SW480 (cell line): ENCODE measurements at places on chromosomes 11 and 22.

DNA sequence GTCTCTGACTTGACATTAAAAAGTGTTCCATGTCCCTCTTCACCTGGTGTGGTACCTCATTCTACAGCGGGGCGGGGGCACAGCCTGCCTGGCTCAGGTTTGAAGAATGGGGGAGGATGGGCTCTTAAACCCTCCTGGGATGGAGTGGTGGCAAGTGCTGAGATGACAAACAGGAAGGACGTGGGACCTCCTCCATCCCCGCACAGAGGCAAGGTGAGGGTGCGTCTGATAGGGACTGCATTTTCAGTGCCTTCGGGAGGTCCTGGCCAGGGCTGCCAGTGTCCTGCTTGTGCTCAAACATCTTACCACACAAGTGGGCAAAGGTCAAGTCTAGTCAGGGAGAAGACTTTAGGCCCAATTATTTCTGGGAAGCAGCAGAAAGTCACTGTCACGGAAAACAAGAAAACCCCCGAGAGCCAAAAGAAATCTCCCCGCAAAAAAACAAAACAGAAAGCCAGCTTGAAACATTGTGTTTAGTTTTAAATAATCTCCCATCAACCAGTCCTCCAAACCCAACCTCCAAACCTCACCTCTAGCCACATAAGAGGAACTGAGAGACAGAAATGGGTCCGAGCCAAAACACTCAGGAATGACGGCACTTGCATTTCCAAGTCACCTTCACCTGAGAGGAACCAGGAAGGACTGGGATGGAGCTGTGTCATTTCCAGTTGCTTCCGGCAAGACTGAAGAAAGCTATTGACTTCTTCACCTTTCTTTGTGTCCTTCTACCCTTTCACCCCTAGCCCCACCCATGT is 966.5 kb downstream of the NTM start:
- DNase-seq: no peak

GRCh38 chr22:48944751-48945620 is 882.7 kb downstream of the BRD1 start:
- DNase-seq: no peak

DNA sequence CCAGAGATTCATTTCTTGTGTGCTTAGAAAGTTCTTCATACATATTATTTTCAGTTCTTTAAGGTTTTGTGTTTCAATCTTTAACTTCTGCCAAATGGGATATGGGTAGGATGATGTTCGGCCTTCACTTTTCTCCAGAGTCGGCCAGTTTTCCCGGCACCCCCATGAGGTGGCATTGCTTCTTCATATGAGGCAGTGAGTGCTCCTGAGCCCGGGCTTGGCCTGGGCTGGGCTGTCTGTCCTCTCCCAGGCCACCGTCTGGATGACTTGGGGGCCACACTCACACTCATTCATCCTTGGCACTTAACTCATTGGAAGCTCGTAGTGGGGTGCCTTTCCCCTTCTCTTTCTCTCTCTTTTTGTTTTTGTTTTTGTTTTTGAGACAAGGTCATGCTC is 23.8 kb downstream of the FADS2 start:
- no peak for DNase-seq

DNA sequence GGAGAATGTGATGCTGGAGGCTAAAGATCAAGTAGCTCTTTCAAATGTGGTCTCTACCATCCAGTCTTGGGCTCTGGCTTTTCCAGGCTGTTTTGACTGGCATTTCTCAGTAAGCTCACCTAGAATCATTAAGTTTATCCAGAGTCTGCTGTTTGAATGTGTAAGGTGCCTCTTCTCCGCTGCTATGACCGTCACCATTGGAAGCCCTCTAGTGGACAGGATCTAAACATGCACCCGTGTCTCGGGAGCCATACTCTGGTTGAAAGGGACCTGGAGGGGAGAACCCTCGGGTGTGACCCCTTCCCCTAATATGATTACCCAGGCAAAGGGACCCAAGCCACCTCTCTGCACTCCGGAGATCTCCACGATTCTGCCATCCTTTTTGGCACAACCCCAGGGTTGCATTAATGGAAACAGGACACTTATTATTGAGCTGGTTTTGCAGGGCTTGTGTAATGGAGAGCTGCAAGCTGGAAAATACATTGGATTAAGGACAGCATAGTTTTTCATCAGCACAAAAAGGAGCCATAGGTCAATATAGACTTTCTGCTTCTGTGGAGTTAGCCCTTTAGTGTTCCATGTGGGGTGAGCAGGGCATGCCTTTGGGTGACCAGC is 191.0 kb upstream of the LARGE1 start:
- peak; percentile 40 for DNase-seq

- DNase-seq: no peak
Measured at GRCh38 chr11:131993246-131993645, 622.8 kb downstream of the NTM start.

GRCh38 chr11:111631666-111632039 is 29.4 kb downstream of the SIK2 start:
- peak; percentile 35 for DNase-seq

DNA sequence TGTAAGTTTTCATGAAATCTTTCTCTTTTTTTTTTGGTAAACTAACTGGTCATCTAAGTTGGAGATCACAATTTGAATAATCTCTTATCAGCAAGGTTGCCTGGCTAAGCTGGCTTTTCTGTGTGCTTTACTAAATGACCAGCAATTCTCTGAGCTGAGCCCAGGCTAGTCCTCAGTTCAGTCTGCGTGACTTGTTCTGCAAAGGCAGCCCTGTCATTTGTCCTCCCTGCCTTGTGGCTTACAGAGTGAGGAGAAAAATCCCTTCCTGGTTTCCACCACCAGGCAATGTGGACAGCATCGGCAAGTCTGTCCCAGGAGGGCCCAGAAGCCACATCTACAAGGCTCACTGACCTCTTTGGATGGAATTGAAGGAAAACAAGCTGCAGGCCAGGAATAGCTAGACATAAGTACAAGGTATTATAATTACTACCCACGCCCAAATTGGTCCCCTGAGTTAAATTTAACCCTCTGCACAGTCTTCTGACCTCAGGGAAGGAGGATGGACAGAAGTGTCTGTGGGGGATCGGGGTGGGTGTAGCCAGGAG is 108.6 kb downstream of the SCN3B start:
- DNase-seq: no peak

- DNase-seq: no peak
Measured at GRCh38 chr11:95373241-95373640, 142.2 kb upstream of the SESN3 start.

GRCh38 chr11:77379934-77380333 is 78.4 kb upstream of the GDPD4 start:
- DNase-seq: no peak

- DNase-seq: no peak
Measured at GRCh38 chr11:76765863-76766350, 17.2 kb upstream of the TSKU start.

GRCh38 chr22:38697425-38698089 is 3.2 kb downstream of the JOSD1 start:
- no peak for DNase-seq

- DNase-seq: no peak
Measured at GRCh38 chr11:126375726-126376125, 20.2 kb downstream of the ST3GAL4 start.

GRCh38 chr11:122202161-122202950 is 86.3 kb upstream of the BLID start:
- DNase-seq: peak; percentile 64

GRCh38 chr11:95242091-95242844 is 11.3 kb upstream of the SESN3 start:
- no peak for DNase-seq

- no peak for DNase-seq
Measured at GRCh38 chr22:22143448-22143847, 101.1 kb upstream of the VPREB1 start.

DNA sequence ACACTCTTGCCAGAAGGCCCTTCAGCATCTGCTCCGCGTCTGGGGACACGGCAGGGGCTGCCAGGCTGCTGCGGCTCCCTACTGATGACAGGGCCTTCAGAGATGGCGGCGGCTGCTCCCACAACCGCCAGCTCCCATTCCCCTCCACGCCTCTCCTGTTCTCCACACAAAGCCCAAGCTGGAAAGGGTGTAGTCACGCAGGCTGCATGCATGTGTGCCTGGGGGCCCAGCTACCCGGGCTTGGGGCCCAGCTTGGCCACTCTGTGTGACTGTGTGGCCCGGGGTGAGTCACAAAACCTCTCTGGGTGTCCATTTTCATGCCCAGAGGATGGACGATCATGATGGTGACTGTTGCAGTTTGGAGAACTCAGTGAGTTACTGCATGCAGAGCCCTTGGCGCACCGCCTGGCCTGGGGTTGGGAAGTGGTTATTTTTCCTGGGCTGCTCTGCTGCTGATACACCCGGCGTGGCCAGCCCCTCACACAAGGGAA is 31.7 kb upstream of the PARVB start:
- no peak for DNase-seq

DNA sequence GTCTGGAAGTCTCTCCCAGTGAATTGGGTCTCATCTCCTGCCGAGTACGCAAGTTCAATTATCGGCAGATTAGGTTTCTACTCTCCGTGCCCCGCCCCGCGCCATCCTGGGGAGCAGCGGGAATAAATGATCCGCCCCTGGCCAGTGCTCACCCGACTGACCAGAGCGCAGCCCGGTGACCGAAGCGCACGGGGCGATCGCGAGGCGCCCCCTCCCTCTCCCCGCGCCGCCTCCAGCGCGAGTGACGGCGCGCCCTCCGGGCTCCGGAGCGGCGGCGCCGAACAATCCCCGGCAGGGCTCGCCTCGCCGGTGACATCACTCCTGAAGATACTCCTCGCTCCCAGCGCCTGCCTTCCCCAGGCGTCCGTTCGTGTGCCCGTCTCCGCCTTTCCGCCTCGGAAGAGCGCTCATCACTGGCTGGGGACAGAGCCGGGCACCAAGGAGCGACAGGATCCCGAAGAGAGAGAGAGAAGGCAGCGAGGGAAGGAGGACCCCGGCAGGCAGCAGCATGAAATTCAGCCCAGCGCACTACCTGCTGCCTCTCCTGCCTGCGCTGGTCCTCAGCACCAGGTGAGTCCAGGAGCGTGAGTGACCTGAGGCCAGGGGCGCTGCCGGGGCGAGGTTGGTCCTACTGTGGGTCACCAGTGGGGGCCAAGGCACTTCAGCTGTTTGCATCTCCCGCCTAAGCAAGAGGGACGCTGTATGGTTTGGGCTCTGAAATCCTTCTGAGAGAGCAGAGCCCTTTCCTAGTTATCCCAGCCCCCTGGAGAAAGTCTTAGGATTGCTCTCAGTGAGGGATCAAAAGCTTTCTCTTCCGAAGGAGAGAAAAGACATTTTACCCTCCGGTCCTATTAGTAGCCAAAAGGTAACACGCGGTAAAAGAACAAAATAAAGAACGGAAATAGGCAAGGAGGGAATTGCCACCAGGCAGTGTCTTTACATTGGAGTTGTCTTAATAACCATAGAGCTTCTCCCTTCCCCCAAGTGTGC is at the start of gene LUZP2:
TSS of gene LUZP2 (plus strand) at position 318 of the 990 bp plus-strand sequence.
- DNase-seq: no peak

GRCh38 chr11:116481126-116481675 is 291.6 kb downstream of the BUD13 start:
- DNase-seq: peak; percentile 85

GRCh38 chr11:35330931-35331330 is 88.4 kb downstream of the SLC1A2 start:
- no peak for DNase-seq

- no peak for DNase-seq
Measured at GRCh38 chr11:65377036-65377435, 5.4 kb downstream of the SLC25A45 start.

DNA sequence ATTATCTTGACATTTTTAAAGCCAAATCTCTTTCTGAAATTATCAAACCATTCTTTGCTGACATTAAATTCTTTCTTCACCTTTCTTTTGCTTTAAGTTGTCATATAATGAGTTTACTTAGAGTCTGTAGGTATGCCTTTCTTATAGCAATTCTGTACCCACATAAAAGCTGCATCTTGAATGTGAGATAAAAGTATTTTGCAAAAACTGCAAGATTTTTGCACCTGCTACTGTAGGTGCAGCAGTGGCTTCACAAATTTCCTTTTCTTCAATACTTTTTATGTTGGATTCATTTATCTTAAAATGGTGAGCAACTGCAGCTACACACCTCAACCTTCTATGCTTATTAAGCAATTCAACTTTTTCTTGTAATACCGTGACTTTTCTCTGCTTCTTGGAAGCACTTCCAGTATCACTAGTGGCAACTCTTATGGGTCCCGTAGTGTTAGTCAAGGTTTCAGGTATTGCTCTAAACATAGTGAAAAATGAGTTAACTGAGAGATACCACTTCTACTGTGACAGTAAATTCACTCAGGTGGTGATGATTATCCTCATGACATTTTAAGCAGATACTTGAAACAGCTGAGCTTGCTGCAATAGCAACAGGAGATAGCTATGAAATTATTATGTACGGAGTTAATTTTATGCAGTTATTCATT is 18.8 kb downstream of the ZFP91 start:
- no peak for DNase-seq

DNA sequence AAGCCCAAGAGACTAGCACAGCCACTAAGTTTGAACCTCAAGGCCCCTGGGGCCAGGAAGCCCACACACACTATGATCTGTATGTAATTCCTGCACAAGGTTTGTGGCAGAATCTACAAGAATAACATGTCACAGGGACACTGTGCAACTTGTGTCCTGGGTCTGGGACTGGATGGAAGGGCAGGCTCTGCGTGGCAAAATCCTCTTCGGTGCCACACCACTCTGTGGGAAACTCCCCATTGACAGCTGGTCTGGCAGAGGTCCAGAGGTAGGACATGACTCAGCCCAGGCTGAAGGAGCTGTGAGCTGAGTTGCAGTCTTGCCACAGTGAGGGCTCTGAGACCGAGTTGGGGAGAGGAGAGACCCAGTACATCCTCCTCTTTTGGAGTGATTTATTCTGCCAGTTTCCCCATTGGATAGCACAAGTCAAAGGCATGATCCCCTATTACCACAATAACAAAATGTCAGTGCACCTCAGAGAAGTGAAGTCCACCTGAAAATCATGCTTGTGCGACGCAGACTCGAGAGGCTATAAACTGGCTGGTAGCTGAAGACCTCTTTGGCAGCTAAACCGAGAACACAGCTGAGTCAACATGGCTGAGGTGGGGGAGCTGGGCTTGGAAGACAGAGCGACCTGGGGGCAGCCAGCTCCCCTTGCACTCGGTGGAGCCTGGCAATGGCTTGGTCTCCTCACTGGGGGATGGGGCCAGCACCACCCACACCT is 23.3 kb upstream of the SERPIND1 start:
- peak; percentile 11 for DNase-seq

- no peak for DNase-seq
Measured at GRCh38 chr11:69388210-69388609, 93.3 kb upstream of the LINC01488 start.

DNA sequence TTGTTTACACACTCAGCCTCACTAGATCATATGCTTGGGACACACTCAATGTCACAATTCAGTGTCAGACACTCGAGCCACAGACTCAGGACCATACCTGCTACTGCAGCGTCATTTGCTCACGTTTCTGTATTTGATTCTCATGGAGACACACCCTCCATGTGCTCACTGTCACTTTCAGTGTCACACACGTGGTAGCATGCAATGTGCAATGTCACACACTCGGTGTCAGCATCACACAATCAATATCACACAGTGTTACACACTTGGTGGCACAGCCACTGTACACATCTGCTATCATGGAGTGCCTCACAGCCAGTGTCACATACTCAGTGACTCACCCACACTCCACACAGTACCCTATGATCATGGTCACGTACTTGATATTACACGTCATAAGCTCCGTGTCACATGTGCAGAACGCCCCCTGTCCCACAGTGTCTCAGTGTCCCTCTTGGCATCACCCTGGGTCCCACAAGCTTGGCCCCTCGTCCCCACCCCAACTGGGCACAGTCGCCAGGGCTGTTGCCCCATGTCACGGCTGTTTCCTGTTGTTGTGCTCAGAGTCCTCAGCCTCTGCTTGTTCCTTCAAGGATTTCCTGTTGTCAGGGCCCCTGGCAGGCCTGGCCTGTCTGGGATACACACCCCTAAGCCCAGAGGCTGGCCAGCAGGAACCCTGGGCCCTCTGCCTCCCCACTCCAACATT is 49.6 kb downstream of the PDE2A start:
- no peak for DNase-seq
